Thoracic aorta (tissue), 2 donors: ENCODE measurements at places on chromosomes 7 and 10.

DNA sequence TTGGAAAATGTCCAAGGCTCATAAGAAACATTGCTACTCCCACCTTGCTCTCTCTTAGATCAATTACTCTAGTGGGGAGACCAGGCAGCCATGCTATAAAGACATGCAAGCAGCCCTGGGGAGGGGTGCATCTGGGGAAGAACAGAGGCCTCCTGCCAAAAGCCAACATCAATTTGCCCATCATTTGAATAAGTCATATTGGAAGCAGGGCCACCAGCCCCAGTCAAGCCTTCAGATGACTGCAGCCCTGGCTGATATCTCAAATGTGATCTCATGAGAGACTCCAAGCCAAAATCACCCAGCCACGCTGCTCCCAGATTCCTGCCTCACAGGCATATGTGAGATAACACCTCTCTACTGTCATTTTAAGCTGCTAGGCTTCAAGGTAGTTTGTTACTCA lies 157.5 kb upstream of the PDE1C start:
- no peaks in the 10 kb centered on the region for H3K36me3 ChIP-seq
- H3K27ac ChIP-seq = no peak overlapping the region
- no peaks in the 10 kb centered on the region for H3K4me1 ChIP-seq
- no peaks in the 10 kb centered on the region for H3K27me3 ChIP-seq

GRCh38 chr7:101746314-101746713 lies 71.1 kb upstream of the CUX1 start:
- H3K27me3 ChIP-seq = no peaks in the 10 kb centered on the region
- H3K27ac ChIP-seq = no peak overlapping the region
- DNase-seq = no peak
- no peaks in the 10 kb centered on the region for H3K36me3 ChIP-seq
- no peak overlapping the region for H3K4me3 ChIP-seq

DNA sequence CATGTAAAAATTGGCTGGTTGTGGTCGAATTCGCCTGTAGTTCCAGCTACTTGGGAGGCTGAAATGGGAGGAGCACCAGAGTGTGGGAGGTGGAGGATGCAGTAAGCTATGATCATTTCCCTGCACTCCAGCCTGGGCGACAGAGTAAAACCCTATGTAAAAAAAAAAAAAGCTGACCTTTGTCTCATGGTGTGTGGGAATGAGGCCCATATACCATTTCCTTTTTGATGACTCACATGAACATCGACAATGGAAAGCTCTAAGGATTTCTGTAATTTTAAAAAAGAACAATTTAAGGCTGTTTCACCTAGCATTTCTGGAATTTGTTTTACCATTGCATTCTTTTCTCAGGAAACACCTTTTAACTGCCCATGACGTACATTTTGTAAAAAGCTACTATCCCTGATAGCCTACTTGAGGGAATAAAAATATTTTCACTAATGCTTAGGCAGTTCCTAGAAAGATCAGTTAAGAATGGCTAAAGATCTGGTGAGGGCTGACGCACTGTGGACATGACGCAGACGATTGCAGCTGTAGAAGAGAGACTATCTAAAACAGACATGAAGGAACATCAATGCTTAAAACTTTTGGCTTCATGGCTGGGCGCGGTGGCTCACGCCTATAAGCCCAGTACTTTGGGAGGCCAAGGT lies 400.6 kb upstream of the IGFBP3 start:
- H3K27ac ChIP-seq = no peak overlapping the region
- H3K4me3 ChIP-seq = no peak overlapping the region

DNA sequence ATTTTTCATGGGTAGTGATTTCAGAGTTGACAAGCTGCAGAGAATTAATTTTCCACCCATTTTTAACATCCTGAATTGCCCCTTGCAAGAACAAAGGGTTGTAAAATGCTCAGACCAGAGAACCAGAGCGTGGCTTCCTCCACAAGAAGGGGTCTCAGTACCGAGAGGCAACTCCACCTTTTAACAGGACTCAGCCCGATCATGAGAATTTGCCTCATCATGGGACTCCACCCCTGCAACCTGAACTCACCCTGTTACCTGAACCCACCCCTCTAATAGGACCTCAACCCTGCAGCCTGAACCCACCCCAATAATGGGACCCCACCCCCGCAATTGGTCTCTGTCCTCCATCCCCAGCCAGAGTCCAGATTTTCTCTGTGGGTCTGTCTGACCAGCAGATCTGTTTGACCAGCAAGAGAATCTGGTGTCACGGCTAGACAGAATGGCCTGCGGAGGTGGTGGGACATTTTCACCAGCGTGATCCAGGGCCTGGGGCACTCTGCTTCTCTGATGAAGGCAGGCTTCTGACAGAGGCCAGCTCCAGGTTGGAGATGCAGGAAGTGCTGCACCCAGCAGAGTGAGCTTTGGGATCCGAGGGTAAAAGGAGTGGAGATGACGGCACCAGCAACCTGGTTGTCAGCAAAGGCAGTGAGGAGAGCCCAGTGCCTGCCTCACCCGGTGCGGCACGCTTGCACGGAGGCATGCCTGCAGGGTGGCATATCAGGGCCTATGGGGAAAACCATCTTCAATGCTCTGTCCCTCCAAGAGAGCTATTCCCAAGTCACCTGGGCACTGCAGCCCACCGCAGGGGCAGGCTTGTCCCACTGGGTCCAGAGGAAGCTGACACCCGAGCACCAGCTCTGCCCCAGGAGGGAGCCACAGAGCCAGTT lies 136.6 kb downstream of the TCERG1L start:
- H3K36me3 ChIP-seq = no peaks in the 10 kb centered on the region
- H3K4me3 ChIP-seq = no peak overlapping the region
- no peak overlapping the region for H3K27ac ChIP-seq
- no peaks in the 10 kb centered on the region for H3K27me3 ChIP-seq

GRCh38 chr10:43114743-43115611 lies 23.3 kb upstream of the CSGALNACT2 start:
- H3K27me3 ChIP-seq = no peaks in the 10 kb centered on the region
- DNase-seq = no peak
- H3K36me3 ChIP-seq = no peaks in the 10 kb centered on the region
- H3K4me1 ChIP-seq = no peaks in the 10 kb centered on the region
- no peak overlapping the region for H3K4me3 ChIP-seq
- H3K27ac ChIP-seq = no peak overlapping the region

DNA sequence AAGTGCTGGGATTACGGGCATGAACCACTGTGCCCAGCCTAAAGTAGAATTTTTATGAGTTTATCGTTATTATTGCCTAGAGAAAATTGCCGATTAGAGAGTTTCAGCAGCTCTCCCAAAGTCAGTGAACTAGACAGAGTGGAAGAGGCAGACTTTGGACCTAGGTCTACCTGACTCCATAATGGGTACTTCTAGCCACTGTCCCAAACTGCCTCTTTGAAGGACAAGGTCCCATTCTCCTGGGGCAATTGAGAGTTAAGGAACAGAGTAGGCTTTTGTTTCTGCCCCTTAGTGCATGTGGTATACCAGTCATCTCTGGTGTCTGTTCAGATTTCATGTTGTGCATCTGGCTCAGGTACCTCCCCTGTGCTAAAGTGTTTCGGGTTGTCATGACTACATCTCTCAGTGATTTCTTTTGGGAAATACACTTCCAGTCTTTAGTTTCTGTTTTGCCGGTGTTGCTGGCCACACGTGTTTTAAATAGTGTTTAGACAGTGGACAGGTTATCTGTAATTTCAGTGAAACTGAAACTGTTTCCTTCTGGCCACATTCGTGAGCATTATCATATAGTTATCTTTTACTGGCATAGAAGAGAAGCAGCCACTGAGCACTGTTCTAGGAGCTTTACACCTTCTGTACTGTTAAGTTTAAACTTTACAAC lies 4.7 kb downstream of the TMEM236 start:
- H3K36me3 ChIP-seq = no peaks in the 10 kb centered on the region
- no peaks in the 10 kb centered on the region for H3K4me1 ChIP-seq
- DNase-seq = no peak
- no peak overlapping the region for H3K27ac ChIP-seq
- no peaks in the 10 kb centered on the region for H3K27me3 ChIP-seq
- H3K4me3 ChIP-seq = no peak overlapping the region

DNA sequence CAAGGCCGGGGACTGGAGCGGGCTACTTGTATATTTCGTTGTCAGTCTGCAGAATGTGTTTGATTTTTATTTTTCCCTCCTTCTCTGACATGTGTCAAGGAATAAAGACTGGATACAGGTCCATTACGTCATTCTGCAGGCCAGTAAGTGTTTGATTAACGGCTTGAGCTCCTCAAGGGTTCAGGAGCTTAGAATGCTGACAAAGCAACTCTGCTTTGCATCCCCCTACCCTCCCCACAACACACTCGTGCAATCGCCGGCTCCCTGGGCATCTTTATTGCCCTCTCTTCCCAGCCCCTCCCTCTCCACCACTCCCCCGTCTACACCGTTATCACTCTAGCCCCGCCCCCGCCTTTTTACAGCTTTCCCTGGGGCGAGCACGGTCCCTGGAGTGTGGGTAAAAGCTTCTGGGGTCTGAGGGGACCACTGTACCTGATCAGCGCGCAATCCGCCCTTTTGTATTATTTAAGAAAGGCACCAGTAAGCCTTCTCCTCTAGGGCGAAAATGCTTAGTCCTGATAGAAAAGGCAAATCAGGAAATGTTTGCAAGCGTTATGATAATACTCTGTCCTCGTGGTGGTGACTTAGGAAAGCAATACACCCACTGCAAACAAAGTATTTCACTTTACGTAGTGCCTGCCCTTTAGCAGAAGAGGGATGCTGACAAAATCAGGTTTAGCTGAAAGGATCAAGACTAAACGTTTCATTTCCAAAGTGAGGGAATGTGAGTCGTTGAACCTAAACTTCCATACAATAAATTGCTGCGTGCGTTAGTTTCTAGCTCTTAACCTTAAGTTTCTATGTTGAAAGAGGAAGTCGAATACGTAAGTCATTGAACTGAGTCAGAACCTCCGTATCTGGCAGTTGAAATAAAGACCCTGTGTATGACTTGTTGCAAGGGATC lies 1.4 kb upstream of the CREB5 start:
- DNase-seq = no peak
- peaks cover 16% of the 10 kb centered on the region for H3K4me1 ChIP-seq
- H3K4me3 ChIP-seq = peak overlapping the region; percentile 88
- H3K27me3 ChIP-seq = no peaks in the 10 kb centered on the region

DNA sequence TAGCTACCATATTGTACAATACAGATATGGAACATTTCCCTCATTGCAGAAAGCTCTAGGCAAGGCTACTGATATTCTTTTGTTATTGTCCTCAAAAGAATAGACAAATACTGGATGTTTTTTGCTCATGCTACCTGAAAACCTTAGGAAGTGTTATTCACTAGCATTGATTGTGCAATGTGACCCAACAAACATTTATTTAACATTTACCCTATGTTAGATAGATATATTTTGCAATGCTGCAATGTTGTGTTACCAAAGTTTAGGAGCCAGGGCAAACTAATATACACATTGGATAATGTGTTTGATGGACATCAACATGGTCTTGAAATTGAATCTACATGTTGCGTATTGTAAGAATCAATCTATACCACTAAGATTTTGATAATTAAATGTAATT lies 112.8 kb upstream of the CREB5 start:
- H3K36me3 ChIP-seq = no peaks in the 10 kb centered on the region
- H3K4me1 ChIP-seq = no peaks in the 10 kb centered on the region
- H3K27me3 ChIP-seq = no peaks in the 10 kb centered on the region

- no peaks in the 10 kb centered on the region for H3K4me1 ChIP-seq
- no peaks in the 10 kb centered on the region for H3K36me3 ChIP-seq
- H3K4me3 ChIP-seq = no peak overlapping the region
- DNase-seq = no peak
These were observed 210.2 kb upstream of the NPY start for GRCh38 chr7:24073651-24074420.

DNA sequence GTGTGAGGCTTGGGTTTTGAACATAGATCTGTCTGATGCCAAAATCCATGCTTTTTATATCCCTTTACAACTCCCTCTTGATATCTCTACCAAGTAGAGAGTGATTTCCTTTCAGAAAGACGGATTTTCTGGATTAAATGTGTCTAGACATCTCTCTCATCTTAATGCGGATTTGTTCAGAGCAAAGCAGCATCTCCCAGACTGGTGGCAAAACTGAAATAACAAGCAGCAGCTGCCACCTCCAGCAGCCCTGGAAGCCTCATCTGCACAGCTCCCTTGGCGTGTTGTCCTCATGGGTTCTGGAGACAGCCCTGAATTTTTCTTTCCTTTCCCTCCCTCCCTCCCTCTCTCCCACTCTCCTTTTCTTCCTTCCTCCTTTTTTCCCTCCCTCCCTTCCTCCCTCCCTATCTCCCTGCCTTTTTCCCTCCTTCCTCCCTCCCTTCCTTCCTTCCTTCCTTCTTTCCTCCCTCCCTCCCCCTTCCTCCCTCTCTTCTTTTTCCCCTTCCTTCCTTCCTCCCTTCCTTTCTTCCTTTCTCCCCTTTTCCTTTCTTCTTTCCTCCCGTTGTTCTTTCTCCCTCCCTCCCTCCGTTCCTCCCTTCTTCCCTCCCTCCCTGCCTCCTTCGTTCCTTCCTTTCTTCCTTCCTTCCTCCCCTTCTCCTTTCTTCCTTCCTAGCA lies 639.9 kb downstream of the TYW1 start:
- H3K4me1 ChIP-seq = no peaks in the 10 kb centered on the region
- no peak overlapping the region for H3K27ac ChIP-seq
- no peak overlapping the region for H3K4me3 ChIP-seq
- no peak for DNase-seq

GRCh38 chr7:6232534-6232933 lies 39.9 kb downstream of the CYTH3 start:
- no peaks in the 10 kb centered on the region for H3K27me3 ChIP-seq
- DNase-seq = no peak
- H3K4me3 ChIP-seq = peak overlapping the region; percentile 13
- peaks cover 17% of the 10 kb centered on the region for H3K4me1 ChIP-seq

DNA sequence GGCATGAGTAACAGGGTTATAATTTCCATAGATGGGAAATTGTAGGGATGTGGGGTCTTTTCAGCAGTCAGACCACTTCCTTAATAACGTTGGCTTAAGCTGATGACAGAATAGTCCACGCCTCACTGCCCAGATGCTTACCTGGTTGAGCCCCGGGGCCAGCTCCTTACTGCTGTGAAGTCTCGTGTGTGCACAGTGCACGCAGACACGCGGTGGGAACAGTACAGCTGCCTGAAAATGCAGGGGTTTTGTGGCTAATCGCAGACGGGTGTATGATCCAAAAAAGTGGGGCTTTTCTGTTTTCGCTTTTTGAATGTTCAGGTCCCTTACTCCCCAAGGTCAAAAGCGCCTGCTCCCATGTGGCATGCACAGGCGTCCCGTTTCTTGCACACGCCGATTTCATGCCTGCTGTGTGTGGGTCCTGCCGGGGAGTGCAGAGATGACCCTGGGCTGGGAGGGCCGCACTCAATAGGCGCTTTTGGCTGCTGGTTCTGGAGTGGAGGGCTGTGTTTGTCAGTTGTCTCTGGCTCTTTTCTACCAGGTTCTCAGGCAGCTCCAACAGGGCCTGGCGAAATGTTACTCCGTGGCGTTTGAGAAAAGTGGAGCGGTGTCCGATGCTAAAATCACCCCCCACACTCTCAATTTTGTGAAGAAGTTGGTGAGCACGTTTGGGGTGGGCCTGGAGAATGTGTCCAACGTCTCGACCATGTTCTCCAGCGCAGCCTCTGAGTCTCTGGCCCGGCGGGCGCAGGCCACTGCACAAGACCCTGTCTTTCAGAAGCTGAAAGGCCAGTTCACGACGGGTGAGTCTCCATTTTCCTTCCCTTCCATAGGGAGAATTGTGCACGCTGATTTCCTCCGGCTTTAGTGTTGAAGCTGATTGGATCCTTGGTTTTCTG lies 116.0 kb downstream of the TRRAP start:
- no peaks in the 10 kb centered on the region for H3K4me1 ChIP-seq
- no peak overlapping the region for H3K4me3 ChIP-seq
- H3K36me3 ChIP-seq = peaks cover 70% of the 10 kb centered on the region
- no peak for DNase-seq
